ENCODE measurements at places on chromosomes 4 and X. TPM values are rescaled to one million over a fixed set of nuclear protein-coding genes. Genes with fewer than 3 reads are reported as not detected.

MRPL1 gene
- total RNA-seq = 49.9 TPM

NEXMIF gene
- total RNA-seq = 0.13 TPM

CT45A2 gene
- not detected for total RNA-seq

C1QTNF7 gene
- 0.77 TPM for total RNA-seq

STPG2 gene
- not detected for total RNA-seq

ZGRF1 gene
- 1.3 TPM for total RNA-seq

CCDC120 gene
- 0.89 TPM for total RNA-seq

SMIM10L2A gene
- 0.08 TPM for total RNA-seq

TBX22 gene
- total RNA-seq = not detected

ARHGEF38 gene
- not detected for total RNA-seq

DNA sequence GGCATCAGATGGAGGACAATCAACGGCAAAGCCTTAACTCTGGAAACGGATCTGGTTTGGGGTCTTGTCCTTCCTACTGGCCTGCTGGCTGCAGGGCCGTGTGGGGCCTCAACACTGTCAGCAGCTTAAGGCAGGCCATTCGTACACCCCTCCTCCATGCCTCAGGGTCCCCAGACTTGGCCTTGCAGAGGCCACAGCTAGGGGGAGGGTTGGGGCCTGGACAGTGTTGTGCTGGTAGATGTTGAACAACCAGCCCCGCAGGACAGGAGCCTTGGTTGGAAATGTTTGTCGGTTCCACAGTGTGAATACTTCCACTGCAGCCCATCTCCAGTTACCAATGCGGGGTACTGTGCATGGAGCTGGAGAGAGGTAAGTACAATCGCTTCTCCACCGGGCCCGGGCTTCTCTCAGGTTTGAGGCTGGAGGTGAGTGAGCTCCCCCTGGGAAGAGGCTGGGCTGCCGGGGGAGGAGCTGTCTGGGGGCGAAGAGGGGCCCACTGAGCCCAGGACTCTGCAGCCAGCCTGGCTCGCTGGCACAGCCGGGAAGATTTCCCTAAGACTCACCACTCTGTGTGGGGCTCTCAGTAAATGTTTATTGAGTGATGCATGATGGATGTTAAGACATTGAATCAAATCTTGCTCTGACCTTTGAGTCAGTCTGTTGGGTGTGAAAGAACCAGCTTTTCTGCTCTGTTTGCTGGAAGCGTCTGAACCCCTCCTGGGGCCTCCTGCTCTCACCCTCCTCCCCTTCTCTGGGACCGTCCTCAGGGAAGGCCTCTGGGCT, 19.7 kb upstream of the GPR78 start:
- H3K36me3 ChIP-seq = no peaks in the 10 kb centered on the region
- no peak overlapping the region for H3K27ac ChIP-seq
- DNase-seq = peak; percentile 23
- no peaks in the 10 kb centered on the region for H3K27me3 ChIP-seq
- no peak overlapping the region for H3K4me3 ChIP-seq

DNA sequence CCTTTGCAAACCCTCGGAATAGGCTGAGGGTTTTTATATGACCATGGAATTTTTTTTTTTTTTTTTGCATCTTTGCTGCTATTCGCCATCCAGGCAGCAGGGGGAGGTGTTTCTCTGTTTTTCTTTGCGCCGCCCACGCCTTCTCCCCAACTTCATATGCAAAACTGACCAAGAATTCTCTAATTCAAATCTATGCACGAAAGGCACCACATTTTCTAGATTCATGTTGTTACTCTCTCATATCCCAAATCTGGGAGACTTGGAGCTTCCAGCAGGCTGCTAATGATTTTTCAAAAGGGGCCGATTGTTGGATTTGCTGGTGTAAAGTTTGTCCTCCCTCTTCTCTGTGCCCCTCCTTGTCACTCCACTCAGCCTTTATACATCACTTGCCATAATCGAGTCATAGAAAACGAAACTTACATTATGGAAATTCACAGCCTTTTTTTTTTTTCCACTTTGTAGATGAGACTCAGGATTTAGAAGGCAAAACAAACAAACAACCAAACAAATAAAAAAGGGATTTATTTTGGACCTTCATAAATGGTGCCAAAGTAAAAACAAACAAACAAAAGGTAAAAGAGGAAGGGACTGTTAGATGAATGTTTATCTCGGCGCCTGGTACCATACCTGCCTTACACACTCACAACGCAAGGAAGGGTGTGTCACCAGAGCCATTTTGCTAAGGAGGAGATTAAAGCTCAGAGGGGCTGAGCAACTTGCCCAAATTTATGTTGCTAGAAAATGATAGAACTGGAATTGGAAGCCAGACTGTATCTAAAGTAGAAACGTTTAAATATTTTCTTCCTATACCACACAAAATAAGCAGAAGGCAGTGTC, 29.3 kb upstream of the BOD1L1 start:
- H3K36me3 ChIP-seq = no peaks in the 10 kb centered on the region
- H3K4me3 ChIP-seq = peak overlapping the region; percentile 56
- no peak overlapping the region for H3K27ac ChIP-seq
- no peaks in the 10 kb centered on the region for H3K27me3 ChIP-seq
- DNase-seq = peak; percentile 49

DNA sequence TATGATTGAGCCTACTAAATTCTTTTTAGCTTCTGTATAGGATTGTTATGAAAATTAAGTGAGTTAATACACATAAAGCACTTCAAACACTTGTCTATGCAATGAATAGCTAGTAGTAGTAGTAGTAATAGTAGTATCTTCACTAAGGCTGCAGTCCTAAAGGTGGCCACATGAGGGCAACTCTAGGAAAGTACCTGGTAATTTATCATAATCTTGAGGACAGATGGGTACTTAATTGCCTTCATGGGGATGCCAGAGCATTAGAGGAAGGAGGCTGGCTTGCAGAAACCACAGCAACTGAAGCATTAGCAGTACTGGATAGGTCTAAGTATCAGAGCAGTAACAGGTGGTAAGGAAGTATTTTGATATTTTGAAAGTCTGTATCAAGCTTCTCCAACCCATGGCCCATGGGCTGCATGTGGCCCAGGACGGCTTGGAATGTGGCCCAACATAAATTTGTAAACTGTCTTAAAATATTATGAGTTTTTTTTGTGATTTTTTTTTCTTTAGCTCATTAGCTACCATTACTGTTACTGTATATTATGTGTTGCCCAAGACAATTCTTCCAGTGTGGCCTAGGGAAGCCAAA, 17.3 kb downstream of the NIPAL1 start:
- no peak overlapping the region for H3K27ac ChIP-seq
- H3K4me3 ChIP-seq = no peak overlapping the region
- peaks cover 14% of the 10 kb centered on the region for H3K4me1 ChIP-seq
- no peaks in the 10 kb centered on the region for H3K36me3 ChIP-seq
- DNase-seq = no peak

GRCh38 chr4:87310691-87311335, 11.9 kb downstream of the HSD17B13 start:
- H3K4me1 ChIP-seq = no peaks in the 10 kb centered on the region
- no peak overlapping the region for H3K4me3 ChIP-seq
- no peaks in the 10 kb centered on the region for H3K27me3 ChIP-seq
- DNase-seq = no peak
- H3K36me3 ChIP-seq = no peaks in the 10 kb centered on the region

DNA sequence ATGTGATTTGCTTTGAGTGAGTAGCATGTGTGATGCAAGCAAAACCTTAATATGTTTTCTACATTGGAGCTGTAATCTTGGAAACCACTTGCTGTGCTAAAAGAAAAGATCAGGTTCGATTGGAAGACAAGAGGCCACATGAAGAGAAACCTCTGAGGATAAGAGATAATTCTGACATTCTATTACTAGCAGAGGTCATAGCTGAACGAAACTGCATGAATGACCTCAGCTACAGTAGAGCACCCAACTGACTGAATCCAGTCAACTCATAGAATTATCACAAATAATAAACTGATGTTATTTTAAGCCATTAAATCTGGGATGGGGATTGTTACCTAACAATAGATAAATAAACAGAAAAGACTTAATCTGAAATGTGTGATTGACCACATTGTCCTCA, 147.1 kb downstream of the CAMK2D start:
- H3K36me3 ChIP-seq = no peaks in the 10 kb centered on the region
- H3K27me3 ChIP-seq = no peaks in the 10 kb centered on the region
- peaks cover 57% of the 10 kb centered on the region for H3K4me1 ChIP-seq
- DNase-seq = no peak
- no peak overlapping the region for H3K4me3 ChIP-seq
- no peak overlapping the region for H3K27ac ChIP-seq

- no peak for DNase-seq
- H3K27ac ChIP-seq = no peak overlapping the region
- H3K4me1 ChIP-seq = no peaks in the 10 kb centered on the region
- H3K36me3 ChIP-seq = no peaks in the 10 kb centered on the region
- no peaks in the 10 kb centered on the region for H3K27me3 ChIP-seq
- H3K4me3 ChIP-seq = no peak overlapping the region
These were observed 16.9 kb upstream of the LRBA start for GRCh38 chr4:151031831-151032605.

- no peak for DNase-seq
- H3K27ac ChIP-seq = no peak overlapping the region
- H3K4me1 ChIP-seq = no peaks in the 10 kb centered on the region
- H3K27me3 ChIP-seq = no peaks in the 10 kb centered on the region
- no peaks in the 10 kb centered on the region for H3K36me3 ChIP-seq
- no peak overlapping the region for H3K4me3 ChIP-seq
These were observed 229.0 kb downstream of the PABPC4L start for GRCh38 chr4:133972586-133972985.

- no peaks in the 10 kb centered on the region for H3K27me3 ChIP-seq
- peak overlapping the region; percentile 70 for H3K4me3 ChIP-seq
- no peaks in the 10 kb centered on the region for H3K36me3 ChIP-seq
- no peak overlapping the region for H3K27ac ChIP-seq
These were observed 661 bp downstream of the SPIN4 start for GRCh38 chrX:63350465-63350877.

DNA sequence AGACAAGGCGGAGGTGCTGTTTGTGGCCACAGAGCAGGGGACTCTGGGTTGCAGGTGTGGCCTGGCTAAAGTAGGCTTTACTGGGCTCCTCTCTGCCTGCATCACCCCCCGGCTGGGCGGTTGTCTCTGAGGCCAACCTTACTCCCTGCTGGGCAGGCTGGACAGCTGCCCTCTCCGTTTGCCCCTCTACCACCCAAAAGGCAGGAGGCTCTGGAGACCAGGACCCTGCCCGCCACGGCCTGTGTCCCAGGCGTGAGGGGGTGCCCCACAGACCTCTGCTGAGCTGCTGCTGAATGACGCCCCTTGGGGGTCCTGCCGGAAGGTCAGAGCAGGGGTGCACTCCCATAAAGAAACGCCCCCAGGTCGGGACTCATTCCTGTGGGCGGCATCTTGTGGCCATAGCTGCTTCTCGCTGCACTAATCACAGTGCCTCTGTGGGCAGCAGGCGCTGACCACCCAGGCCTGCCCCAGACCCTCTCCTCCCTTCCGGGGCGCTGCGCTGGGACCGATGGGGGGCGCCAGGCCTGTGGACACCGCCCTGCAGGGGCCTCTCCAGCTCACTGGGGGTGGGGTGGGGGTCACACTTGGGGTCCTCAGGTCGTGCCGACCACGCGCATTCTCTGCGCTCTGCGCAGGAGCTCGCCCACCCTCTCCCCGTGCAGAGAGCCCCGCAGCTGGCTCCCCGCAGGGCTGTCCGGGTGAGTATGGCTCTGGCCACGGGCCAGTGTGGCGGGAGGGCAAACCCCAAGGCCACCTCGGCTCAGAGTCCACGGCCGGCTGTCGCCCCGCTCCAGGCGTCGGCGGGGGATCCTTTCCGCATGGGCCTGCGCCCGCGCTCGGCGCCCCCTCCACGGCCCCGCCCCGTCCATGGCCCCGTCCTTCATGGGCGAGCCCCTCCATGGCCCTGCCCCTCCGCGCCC, 920 bp downstream of the HTT-AS start:
- no peaks in the 10 kb centered on the region for H3K36me3 ChIP-seq
- H3K27me3 ChIP-seq = no peaks in the 10 kb centered on the region
- peak overlapping the region; percentile 85 for H3K4me3 ChIP-seq

- no peak overlapping the region for H3K27ac ChIP-seq
- H3K4me3 ChIP-seq = no peak overlapping the region
- H3K4me1 ChIP-seq = no peaks in the 10 kb centered on the region
These were observed 36.4 kb downstream of the TMEM154 start for GRCh38 chr4:152643153-152644035.

- H3K27ac ChIP-seq = no peak overlapping the region
- DNase-seq = no peak
- H3K4me1 ChIP-seq = peaks cover 6% of the 10 kb centered on the region
- H3K27me3 ChIP-seq = no peaks in the 10 kb centered on the region
- no peak overlapping the region for H3K4me3 ChIP-seq
These were observed 6.8 kb downstream of the MMAA start for GRCh38 chr4:145625677-145626622.

- H3K4me1 ChIP-seq = no peaks in the 10 kb centered on the region
- DNase-seq = no peak
- H3K36me3 ChIP-seq = no peaks in the 10 kb centered on the region
- no peaks in the 10 kb centered on the region for H3K27me3 ChIP-seq
- no peak overlapping the region for H3K27ac ChIP-seq
- no peak overlapping the region for H3K4me3 ChIP-seq
These were observed 186.5 kb downstream of the MAB21L2 start for GRCh38 chr4:150768497-150768896.

GRCh38 chrX:153766871-153767673, 3.0 kb downstream of the PLXNB3 start:
- H3K4me3 ChIP-seq = no peak overlapping the region
- no peaks in the 10 kb centered on the region for H3K27me3 ChIP-seq
- peak; percentile 30 for DNase-seq
- H3K27ac ChIP-seq = peak overlapping the region; percentile 27
- no peaks in the 10 kb centered on the region for H3K4me1 ChIP-seq
- H3K36me3 ChIP-seq = no peaks in the 10 kb centered on the region

DNA sequence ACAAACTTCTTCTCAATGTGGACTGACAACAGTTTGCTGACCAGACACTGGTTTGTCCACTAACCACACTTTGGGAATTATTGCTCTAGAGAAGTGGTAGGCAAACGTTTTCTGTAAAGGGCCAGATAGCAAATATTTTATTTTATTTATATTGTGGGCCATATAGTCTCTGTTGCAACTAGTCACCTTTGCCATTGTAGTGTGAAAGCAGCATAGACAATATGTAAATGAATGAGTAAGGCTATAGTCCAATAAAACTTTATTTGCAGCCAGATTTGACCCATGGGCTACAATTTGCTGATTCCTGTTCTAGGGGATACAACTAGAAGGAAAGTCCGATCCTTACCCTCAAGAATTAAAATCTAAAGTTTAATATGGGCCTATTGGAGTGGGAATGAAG, 14.5 kb downstream of the TSPAN7 start:
- H3K27ac ChIP-seq = no peak overlapping the region
- no peak for DNase-seq
- H3K4me1 ChIP-seq = no peaks in the 10 kb centered on the region
- no peaks in the 10 kb centered on the region for H3K36me3 ChIP-seq
- no peak overlapping the region for H3K4me3 ChIP-seq

GRCh38 chr4:91222014-91222413, 1081.8 kb upstream of the GRID2 start:
- H3K27ac ChIP-seq = no peak overlapping the region
- H3K27me3 ChIP-seq = no peaks in the 10 kb centered on the region
- DNase-seq = no peak
- no peaks in the 10 kb centered on the region for H3K36me3 ChIP-seq
- no peak overlapping the region for H3K4me3 ChIP-seq

GRCh38 chr4:48031802-48032525, 15.4 kb downstream of the NIPAL1 start:
- H3K27me3 ChIP-seq = no peaks in the 10 kb centered on the region
- H3K27ac ChIP-seq = peak overlapping the region; percentile 76
- no peaks in the 10 kb centered on the region for H3K36me3 ChIP-seq
- H3K4me1 ChIP-seq = peaks cover 14% of the 10 kb centered on the region

GRCh38 chr4:61555789-61556188, 355.7 kb downstream of the ADGRL3 start:
- no peaks in the 10 kb centered on the region for H3K27me3 ChIP-seq
- no peaks in the 10 kb centered on the region for H3K36me3 ChIP-seq
- no peaks in the 10 kb centered on the region for H3K4me1 ChIP-seq
- H3K27ac ChIP-seq = no peak overlapping the region
- no peak for DNase-seq
- H3K4me3 ChIP-seq = no peak overlapping the region
